ENCODE measurements at places on chromosomes 2 and 18.

DNA sequence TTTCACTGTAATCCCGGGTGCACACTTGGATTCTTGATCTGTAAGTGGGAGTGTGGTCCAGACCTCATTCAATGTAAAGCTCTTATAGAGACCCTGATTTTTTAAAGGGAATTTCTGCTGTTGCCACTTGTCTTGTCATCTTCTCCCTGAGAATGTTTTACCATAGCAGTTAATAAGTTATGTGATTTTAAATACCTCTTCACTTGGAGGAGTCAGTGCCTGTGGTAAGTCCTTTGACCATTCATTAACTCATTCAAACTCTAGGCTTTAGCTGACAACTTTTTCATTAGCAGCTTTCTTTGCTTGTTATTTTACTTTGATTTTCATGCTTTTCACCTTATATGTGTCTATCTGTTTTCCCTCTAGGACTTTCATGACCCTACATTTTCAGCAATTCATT lies 51.3 kb downstream of the FMNL2 start:
- H3K4me1 ChIP-seq = no peaks in the 10 kb centered on the region
- H3K36me3 ChIP-seq = no peaks in the 10 kb centered on the region
- H3K27me3 ChIP-seq = no peaks in the 10 kb centered on the region
- no peak overlapping the region for H3K4me3 ChIP-seq
- no peak for DNase-seq

DNA sequence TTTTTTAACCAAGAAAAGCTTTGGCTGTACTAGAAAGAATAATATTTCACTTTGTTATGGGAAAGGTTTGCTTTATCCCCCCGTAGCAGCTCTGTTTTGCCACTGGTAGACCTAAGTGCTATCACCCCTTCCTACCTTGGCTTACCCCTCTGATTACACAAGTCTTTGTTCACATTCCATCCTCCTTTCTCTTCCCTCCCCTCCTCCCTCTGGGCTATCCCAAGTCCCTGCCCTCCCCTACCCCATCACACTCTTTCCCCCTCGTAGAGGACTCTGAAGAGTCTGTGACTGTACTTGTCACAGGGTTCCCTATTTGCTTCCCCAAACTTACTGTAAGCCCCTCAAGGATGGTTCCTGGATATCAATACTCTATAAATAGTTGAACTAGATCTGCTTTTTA lies 152.9 kb upstream of the NOSTRIN start:
- peaks cover 6% of the 10 kb centered on the region for H3K4me1 ChIP-seq
- no peak overlapping the region for H3K4me3 ChIP-seq
- H3K27ac ChIP-seq = no peak overlapping the region
- H3K36me3 ChIP-seq = no peaks in the 10 kb centered on the region
- no peaks in the 10 kb centered on the region for H3K27me3 ChIP-seq
- DNase-seq = no peak

DNA sequence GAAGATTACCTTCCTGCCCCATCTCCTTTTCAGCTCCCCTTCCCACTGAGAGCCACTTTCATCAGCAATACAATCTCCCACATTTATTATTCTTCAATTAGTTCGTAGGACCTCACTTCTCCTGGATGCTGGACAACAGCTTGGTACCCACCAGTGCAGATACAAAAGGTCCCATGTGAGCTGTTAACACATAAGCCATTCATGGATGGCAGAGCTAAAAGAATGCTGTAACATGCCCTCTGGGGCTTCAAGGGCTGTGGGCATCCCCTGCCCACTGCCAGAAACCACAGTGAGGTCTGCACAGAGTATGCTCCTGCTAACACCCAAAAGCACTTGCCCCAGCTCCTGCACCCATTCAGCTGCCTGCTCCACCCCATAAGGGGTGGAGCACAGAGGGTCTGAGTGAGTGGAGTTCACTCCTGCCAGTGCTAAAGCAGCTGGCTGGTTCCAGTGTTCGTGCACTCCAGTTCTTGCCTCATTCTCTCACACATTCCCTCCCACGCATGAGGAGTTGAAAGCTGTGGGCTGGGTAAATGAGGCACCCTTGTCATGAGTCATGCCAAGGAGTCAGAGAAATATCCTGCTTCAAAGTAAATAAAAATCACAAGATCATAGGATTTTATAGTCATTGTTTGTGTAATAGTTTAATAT lies 305.9 kb upstream of the TMEFF2 start:
- no peak overlapping the region for H3K27ac ChIP-seq
- DNase-seq = no peak
- no peaks in the 10 kb centered on the region for H3K27me3 ChIP-seq

DNA sequence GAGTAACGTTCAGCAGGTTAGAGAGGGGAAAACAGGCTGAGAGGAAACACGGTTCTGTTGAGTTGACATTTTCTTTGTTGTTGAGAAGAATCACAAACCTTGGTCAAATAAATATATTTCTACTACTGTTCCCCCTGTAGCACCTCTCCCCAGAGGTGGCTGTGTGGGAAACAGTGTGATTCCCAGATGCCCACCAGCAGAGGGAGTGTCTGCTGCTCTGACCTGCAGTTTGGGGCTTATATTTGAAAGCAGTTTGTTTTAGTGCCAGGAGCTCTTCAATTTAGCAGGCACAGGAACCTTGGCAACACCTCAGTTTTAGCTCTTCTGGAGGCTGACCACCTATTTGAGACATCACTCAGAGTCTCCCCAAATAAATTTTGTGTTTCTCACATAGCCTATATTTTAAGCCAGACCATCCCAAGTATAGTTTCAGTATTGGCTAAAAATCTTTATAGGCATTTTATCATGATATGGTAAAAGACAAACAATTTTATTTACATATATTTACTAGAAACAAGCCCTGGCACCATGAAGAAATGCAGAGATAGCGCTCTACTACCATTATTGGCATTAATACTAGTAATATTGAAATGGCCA lies 75.7 kb downstream of the PIK3C3 start:
- H3K4me1 ChIP-seq = no peaks in the 10 kb centered on the region
- no peak overlapping the region for H3K4me3 ChIP-seq
- peaks cover 59% of the 10 kb centered on the region for H3K36me3 ChIP-seq
- no peaks in the 10 kb centered on the region for H3K27me3 ChIP-seq
- no peak overlapping the region for H3K27ac ChIP-seq
